ENCODE measurements at places on chromosomes 13 and 19. TPM values are rescaled to one million over a fixed set of nuclear protein-coding genes. Genes with fewer than 3 reads are reported as not detected.

Gene MEIOSIN
- total RNA-seq: not detected

Gene CKM
- not detected for total RNA-seq

Gene PDE4C
- not detected for total RNA-seq

Gene TOMM40
- total RNA-seq: 218 TPM

Gene ZNF577
- total RNA-seq: 4.8 TPM

Gene ZIK1
- 9.7 TPM for total RNA-seq

Gene CGB7
- total RNA-seq: not detected

Gene PDX1
- not detected for total RNA-seq

Gene IGSF23
- total RNA-seq: not detected

Gene KLK14
- 0.31 TPM for total RNA-seq

Gene VMAC
- total RNA-seq: 4.1 TPM

Gene SMAD9
- not detected for total RNA-seq

Gene CYP2A7
- not detected for total RNA-seq

Gene MAP4K1
- 161 TPM for total RNA-seq

Gene PPP5C
- total RNA-seq: 124 TPM

Gene KCNJ14
- 1.8 TPM for total RNA-seq

Gene CYP4F12
- total RNA-seq: 1.3 TPM

Gene CEACAM20
- total RNA-seq: not detected

Gene OPA3
- total RNA-seq: 14.2 TPM

Gene CYP4F2
- not detected for total RNA-seq

Gene TNFSF9
- 11.3 TPM for total RNA-seq

Gene LHB
- not detected for total RNA-seq

Gene ACER1
- total RNA-seq: not detected

Gene PRR19
- total RNA-seq: 0.73 TPM

Gene CGB8
- not detected for total RNA-seq

Gene DPF1
- total RNA-seq: 0.78 TPM
